K562 (cell line): ENCODE measurements at places on chromosomes 2 and 18.

DNA sequence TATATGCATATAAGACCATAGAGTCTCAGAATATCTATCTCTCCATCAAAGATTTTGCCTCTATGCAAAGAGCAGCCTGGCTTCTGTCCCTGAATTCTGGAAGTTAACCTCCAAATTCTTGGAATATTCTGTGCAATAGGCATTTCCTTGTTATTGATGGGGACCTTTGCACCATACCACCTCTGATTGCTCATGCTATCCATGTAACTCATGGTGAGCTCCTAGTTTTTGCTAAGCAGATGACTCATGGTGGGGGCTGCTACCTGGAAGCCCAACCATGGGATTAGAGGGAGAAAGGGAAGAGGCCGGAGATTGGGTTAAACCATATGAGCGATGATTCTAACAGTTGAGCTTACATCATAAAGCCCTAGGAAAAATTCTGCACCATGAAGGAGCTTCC, 310.2 kb upstream of the FIGN start:
- no peak for DNase-seq

DNA sequence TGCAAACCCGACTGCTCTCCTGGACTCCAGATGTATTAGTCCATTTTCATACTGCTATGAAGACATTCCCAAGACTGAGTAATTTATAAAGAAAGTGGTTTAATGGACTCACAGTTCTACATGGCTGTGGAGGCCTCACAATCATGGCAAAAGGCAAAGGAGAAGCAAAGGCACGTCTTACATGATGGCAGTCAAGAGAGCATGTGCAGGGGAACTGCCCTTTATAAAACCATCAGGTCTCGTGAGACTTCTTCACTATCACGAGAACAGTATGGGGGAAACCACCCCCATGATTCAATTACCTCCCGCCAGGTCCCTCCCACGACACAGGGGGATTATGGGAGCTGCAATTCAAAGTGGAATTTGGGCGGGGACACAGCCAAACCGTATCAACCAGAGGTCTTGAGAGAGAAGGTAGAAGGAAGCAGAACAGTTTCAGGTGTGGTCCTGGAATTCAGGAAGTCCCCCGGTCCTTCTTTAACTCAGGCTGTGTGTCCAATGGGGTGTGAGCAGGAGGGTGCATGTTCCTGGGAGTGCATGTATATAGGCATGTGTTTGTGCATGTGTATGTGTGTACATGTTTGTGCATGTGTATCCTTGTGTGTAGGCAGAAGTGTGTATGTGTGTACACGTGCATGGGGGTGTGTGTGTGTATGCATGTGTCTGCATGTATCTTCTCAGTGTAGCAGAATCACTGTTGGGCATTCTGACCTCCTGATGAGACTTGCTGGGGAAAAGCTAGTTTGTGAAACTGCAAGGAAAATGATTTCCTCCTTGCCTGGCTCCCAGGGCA, 46.2 kb downstream of the GREB1 start:
- no peak for DNase-seq

DNA sequence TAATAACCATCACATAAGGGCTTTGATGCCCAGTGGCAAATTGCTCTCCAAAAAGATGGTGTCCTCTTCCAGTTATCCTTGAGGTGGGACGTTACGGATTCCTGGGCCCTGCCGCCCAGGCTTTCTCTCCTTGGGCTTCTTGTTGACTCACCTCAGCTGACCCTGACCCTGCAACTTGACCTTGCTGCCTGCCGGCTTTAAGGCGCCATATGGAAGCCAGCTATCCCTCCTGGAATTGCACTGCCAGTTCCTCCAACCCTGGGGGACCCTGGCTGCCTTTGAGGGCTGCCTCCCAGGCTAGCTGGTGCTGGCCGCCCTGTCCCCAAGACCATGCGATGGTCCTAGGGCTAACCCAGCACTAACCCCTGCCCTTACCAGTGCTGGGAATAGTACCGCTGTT, 28.3 kb upstream of the B3GNT7 start:
- DNase-seq = no peak

DNA sequence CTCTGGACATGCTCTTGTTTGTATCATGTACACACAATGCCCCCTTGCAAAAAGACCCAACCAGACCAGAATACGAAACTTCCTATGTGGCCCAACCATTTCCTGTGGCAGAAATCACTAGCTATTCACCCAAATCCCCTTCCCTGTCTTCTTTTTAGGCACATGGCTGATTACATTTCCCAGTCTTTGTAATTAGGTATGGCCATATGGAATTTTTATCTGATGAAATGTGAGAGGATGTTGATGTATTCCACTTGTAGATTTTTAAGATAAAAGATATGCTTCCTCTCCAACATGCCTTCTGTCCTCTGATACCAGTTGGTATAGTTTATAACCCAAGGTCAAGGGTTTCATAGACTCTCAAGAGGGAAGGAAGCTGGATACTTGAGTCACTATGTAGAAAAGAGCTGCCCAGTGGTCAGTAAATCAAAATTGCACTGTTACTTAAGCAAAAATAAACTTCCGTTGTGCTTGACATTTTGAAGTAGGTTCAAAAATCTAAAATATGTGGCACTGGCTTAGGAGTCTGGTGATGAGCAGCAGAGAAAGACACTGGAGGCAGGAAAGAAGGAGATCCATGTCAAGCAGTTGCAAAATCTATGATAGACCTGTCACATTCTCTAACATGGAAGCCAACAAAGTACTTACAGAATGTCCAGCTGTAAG, 297.4 kb downstream of the SMAD2 start:
- DNase-seq = no peak

GRCh38 chr18:57428221-57429150, 6.7 kb upstream of the ONECUT2 start:
- DNase-seq = no peak
